ENCODE measurements at places on chromosomes 5 and 9. TPM values are rescaled to one million over a fixed set of nuclear protein-coding genes. Genes with fewer than 3 reads are reported as not detected.

The NREP gene
- 7.7 TPM for total RNA-seq

The SPINK4 gene
- not detected for total RNA-seq

GRCh38 chr9:21685502-21685901 lies 116.9 kb upstream of the MTAP start:
- no peak for DNase-seq

DNA sequence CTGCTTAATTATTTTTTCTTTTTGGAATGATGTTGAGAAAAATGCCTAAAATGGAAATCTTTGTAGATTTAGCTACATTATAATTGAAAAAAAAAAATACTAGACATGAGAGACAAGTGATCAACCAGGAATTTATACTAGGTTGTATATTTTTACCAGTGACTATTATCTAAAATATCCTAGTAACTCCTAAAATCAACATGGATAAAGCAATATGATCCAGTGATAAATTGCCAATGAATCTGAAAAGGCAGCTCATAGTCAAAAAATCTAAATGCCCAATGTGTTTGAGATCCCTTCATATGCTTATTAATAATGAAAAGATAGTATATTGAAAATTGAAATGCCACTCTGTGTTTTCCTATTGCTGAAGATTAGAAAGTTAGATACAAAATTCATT lies 778.2 kb downstream of the MTRR start:
- DNase-seq = no peak

Measured in natural killer cell treated with Interleukin-12 subunit alpha and Interleukin-12 subunit beta and Interleukin-15 and Interleukin-18, amount 100 ng/mL, for 72 hours (primary cell).